ENCODE measurements at places on chromosomes 2 and 18.

- no peak for DNase-seq
Observed at GRCh38 chr2:133413863-133414262, 154.4 kb downstream of the NCKAP5 start.

- no peak for DNase-seq
Observed at GRCh38 chr18:68447286-68447685, 267.6 kb downstream of the TMX3 start.

- DNase-seq = no peak
Observed at GRCh38 chr2:224956706-224957105, 85.6 kb downstream of the DOCK10 start.

GRCh38 chr2:120631236-120631635 lies 104.4 kb upstream of the GLI2 start:
- DNase-seq = no peak

- no peak for DNase-seq
Observed at GRCh38 chr2:240482141-240482540, 46.7 kb downstream of the GPC1 start.

DNA sequence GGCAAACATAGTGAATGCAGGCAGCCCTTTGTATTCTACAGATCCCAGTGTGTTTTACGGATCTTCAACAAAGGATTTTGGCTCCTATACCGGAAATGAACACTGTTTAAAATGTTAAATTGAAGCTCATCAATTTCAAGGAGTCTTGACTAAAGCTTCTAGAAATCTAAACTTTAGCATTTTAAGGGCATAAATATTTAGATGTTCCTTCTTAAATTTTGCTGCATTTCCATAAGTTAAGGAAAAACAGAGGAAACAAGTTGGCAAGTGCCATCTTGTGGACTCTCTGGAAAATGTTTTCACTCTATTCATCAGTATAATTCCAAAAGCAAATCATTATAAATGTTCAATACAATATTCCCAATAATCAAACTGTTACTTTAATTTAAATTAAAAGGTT lies 19.6 kb downstream of the CHN1 start:
- DNase-seq = peak; percentile 32

GRCh38 chr18:26875040-26875654 lies 9.6 kb upstream of the AQP4 start:
- DNase-seq = no peak

GRCh38 chr2:65072181-65072970 lies 16.2 kb downstream of the CEP68 start:
- DNase-seq = no peak

GRCh38 chr2:156800065-156800653 lies 364.0 kb downstream of the GPD2 start:
- no peak for DNase-seq

GRCh38 chr2:27754138-27754588 lies 17.4 kb upstream of the MRPL33 start:
- peak; percentile 85 for DNase-seq

DNA sequence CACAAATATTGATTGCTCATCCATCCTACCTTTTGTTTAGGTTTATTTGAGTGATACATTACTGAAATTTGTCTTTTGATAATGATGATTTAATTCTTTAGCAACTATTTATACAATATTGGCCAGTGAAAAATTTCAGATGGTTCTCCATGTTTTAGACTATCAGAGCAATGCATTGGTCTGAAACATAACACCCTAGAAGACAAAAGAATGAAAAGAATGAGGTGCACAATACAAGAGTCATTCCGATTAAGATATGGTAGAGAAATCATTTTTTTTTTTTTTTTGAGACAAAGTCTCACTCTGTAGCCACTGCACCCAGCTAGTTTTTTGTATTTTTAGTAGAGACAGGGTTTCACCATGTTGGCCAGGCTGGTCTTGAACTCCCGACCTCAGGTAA lies 197.4 kb upstream of the FAM98A start:
- DNase-seq = no peak

DNA sequence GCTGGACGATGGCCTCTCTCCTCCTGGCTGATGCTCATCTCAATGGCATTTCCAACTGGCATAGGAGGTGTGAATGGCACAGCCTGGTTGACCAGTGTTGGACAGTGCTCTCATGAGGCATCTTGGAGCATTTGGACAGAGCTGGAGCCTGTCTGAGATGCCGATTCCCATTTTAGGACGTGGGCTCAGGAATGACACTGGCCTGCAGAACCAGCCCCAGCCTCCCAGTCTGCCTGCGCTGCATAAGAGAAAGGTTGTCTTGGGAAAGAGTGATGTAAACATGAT lies 118.2 kb upstream of the COPS8 start:
- DNase-seq = no peak

DNA sequence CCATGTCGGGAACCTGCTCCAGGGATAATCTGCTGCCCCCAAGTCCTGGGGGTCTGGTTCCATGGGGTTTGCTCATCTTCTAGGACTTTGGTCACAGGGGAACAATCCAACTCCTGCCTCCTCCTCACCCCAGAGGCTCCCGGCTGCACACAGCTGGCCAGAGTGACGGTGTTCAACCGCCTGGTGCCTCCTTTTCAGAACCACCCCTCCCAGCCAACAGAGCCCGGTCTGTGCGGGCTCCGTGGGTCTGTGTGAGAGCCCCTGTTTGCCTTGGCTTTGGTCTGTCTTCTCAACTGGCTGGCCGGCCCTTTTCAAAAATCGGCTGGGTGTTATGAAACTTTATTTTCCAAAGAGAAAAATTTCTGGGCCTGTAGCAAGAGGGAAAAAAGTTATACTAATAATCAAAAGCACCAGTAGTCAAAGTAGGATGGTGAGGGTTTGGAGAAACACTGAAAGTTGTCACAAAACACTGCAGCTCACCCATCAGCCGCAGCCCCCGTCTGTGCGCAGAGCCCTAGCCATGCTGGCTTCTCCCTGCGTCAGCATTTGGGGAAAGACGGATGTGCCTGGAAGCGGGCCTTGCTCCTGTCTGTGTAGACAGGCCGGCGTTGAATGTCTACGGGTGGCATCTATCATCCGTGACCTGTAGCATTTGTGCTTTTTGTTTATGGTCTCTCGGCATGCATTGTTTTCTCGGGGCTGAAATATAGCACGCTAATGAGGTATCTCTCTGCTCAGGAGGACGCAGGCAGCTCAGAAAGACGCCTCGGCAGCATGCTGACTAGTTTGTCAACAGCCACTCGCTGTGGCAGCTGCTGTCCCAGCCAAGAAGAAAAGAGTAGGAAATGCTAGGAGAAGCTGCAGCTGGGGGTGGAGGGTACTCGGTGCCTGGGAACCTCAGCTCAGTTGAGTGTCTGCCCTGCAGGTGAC lies 138.6 kb downstream of the GLI2 start:
- no peak for DNase-seq

Data from GM03348 (cell line).